Type B pancreatic cell (in vitro differentiated cells): ENCODE measurements at places on chromosomes 7 and 10. TPM values are rescaled to one million over a fixed set of nuclear protein-coding genes. Genes with fewer than 3 reads are reported as not detected.

DPYSL4 gene
- 11.7 and 61.9 TPM in 2 replicates for total RNA-seq

ANXA8L1 gene
- 0.97 and 3.9 TPM in 2 replicates for total RNA-seq

MALRD1 gene
- 1.4 and 1.8 TPM in 2 replicates for total RNA-seq

GSAP gene
- total RNA-seq = 5.0 and 6.1 TPM in 2 replicates

VSTM4 gene
- total RNA-seq = 0.12 and 2.6 TPM in 2 replicates

DOCK1 gene
- total RNA-seq = 61.6 and 67.4 TPM in 2 replicates

CLCN1 gene
- 0.12 and 0.22 TPM in 2 replicates for total RNA-seq

DNA sequence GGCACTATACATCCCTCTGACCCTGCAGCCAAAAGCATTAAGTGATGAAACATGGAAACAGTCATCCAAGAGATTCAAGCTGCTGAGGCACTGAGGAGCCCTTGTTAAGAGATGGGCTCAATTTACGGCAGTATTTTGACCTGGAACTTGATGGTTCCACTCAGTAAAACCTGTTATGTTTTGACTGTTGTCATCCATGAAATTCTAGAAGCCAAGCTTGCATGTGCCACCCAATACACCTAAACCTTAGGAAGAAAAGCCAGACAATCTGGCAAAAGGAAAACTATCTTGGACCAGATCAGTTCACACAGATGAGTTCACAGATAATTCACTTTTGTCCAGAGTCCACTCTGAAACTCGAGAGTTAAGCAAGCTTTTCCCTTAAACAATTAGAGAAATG, 53.2 kb downstream of the ICA1 start:
- DNase-seq = no peak
- H3K27ac ChIP-seq = no peak overlapping the region
- H3K4me3 ChIP-seq = no peak overlapping the region
- H3K36me3 ChIP-seq = peaks cover 6% of the 10 kb centered on the region
- H3K4me1 ChIP-seq = peaks cover 48% of the 10 kb centered on the region

DNA sequence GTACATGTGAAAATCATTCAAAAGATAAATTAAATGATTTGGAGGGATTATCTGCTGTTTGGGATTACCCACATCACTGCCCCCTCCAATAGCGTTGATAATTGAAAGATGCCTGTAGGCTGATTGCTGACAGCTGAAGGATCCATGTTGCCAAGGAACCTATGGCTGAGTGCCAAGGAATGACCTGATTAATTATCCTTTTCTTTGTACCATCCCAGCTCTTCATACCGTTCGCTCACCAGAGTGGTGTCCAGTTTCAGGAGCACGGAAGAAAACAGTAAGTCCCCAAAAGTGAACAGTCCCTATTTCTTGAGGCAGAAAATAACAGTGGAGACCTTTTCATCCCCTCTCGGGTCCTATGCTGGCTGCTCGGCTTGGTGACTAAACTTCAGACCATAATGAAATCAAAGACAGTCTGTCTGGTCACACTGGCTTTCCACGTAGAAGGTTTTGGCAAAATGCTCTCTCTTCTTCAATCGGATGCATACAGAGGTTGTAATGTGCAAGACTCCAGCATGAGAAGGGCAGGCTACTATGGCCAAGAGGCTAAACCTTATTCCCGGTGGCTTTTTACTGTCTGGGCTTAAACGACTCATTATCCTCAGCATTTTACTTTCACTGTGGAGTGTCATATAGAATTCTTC, 108.8 kb downstream of the SPAG6 start:
- no peaks in the 10 kb centered on the region for H3K36me3 ChIP-seq
- H3K4me1 ChIP-seq = peaks cover 24% of the 10 kb centered on the region
- no peak overlapping the region for H3K27ac ChIP-seq
- H3K4me3 ChIP-seq = peak overlapping the region; percentile 17

GRCh38 chr10:132657748-132658147, 120.2 kb downstream of the INPP5A start:
- H3K4me3 ChIP-seq = no peak overlapping the region
- peaks cover 4% of the 10 kb centered on the region for H3K4me1 ChIP-seq
- H3K36me3 ChIP-seq = peaks cover 9% of the 10 kb centered on the region
- H3K27me3 ChIP-seq = peaks cover 7% of the 10 kb centered on the region
- H3K27ac ChIP-seq = no peak overlapping the region

DNA sequence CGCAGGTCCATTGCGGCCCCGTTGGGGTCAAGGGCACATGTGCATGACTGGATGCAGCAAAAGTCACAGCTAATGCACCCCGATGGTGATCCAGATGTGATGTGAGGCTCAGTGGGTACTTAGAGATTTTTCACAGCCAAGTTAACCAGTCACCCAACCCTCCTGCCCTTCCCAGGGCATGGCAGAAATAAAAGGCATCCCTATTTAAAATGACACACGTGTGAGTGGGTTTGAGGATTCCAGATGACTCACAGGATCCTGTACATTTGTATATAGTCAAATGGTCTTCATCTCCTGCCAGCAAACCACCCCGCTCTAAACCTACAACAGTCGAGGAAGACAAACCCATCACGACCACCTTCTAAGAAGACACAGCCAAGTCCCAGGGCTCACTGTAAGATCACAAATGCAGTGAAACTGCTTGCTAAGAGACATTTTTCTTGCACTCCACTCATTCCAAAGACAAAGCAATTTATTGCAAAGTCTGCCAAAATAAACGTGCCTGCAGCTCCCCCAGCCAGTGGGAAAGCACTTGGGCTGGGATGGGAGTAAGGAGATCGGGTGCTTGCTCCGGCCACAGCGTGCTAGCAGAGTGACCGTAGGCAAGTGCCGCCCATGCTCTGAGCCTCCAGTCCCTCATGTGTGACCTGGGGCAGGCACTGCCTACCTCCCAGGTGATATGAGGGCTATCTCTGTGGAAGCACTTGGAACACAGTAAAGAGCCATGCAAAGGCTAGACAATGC, 86.6 kb upstream of the MACROH2A2 start:
- H3K27me3 ChIP-seq = peaks cover 23% of the 10 kb centered on the region
- H3K4me1 ChIP-seq = peaks cover 17% of the 10 kb centered on the region
- H3K27ac ChIP-seq = no peak overlapping the region
- no peak overlapping the region for H3K4me3 ChIP-seq
- no peaks in the 10 kb centered on the region for H3K36me3 ChIP-seq

DNA sequence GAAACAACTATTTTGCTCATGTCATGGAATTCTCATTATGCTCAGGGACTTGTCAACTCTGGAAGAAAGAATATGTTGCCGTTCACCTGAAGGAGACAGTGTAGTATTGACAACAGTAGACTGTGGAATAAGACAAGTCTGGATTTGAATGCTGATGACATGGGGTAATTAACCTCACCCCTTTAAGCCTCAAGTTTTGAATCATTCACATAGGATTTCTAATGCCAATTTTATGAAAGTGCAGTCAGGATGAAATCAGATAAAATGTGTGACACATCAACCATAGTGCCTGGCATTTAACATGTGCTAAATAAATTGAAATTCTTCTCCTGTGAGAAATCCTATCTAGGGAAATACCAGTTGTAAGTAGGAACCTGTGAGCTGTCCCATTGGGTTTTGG, 305.8 kb downstream of the KIF20B start:
- no peak for DNase-seq
- H3K27me3 ChIP-seq = peaks cover 4% of the 10 kb centered on the region
- no peak overlapping the region for H3K27ac ChIP-seq
- no peak overlapping the region for H3K4me3 ChIP-seq
- no peaks in the 10 kb centered on the region for H3K36me3 ChIP-seq

DNA sequence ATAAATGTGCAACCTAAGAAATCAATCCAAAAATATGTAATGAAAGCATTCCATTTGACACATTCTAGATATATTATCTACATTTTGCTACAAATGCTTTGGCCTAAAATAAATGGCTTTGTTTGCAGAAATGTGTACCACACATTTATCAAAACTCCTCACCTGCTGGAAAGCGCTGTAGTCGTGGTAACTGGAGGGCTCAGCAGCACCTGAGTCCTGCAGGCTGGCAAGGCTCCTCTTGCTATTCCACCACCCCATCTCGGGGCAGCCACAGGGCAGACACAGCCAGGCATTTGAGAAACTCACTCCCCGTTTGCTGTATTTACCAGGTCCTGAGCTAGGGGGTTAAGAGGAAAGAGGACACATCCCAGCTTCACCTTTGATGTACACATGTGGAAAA, 68.1 kb upstream of the TOMM7 start:
- no peaks in the 10 kb centered on the region for H3K4me1 ChIP-seq
- no peak overlapping the region for H3K4me3 ChIP-seq
- no peak overlapping the region for H3K27ac ChIP-seq
- H3K27me3 ChIP-seq = no peaks in the 10 kb centered on the region

- DNase-seq = no peak
- H3K36me3 ChIP-seq = peaks cover 3% of the 10 kb centered on the region
- H3K4me1 ChIP-seq = peaks cover 8% of the 10 kb centered on the region
- H3K27me3 ChIP-seq = no peaks in the 10 kb centered on the region
- H3K27ac ChIP-seq = no peak overlapping the region
- H3K4me3 ChIP-seq = no peak overlapping the region
Observed at GRCh38 chr7:28815928-28816373, 142.2 kb downstream of the TRIL start.

- H3K4me1 ChIP-seq = peaks cover 5% of the 10 kb centered on the region
- no peak overlapping the region for H3K4me3 ChIP-seq
- no peaks in the 10 kb centered on the region for H3K36me3 ChIP-seq
- DNase-seq = no peak
- H3K27ac ChIP-seq = no peak overlapping the region
Observed at GRCh38 chr10:45183174-45183573, 132.2 kb downstream of the OR13A1 start.

GRCh38 chr10:49289480-49289879, 9.5 kb upstream of the C10orf71 start:
- H3K4me1 ChIP-seq = no peaks in the 10 kb centered on the region
- DNase-seq = no peak
- no peak overlapping the region for H3K27ac ChIP-seq
- H3K36me3 ChIP-seq = no peaks in the 10 kb centered on the region

DNA sequence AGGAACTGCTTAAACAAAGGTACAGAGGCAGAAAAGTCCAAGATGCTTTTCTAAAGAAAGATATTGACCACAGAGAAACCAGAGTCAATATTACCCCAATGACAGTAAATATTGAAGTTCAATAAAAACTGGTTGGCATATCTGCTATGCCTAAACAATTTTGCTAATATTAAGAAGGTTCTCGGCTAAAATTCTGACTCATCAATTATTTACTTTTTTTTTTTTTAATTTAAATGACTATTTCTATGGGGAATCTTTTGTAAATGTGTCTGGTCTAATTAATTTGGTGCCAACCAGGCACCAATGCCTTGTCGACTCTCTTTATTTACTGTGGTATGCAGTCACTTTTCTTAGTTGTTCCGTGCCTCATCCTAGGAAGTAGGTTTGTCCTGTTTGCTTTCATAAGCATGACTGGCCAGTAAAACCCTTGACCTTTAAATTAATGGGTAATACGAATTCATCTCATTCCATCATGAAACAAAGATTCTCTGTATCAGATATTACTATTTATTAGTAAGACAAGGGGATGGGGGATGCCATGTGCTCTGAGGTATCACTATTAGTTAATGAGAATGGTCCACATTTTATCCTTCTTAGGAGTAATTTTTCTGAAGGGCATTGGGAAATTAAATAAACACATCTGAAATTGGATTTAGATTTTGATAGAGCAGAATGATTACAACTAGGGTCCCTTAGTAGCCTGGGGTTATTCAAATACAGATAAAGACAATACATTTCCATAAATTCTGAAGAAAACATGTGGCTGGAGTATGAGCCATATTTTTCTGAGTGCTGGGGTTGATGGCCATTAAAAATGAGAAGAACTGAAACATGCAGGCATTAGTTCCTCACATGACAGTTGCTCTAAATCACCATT, 154.4 kb downstream of the VTI1A start:
- no peaks in the 10 kb centered on the region for H3K27me3 ChIP-seq
- H3K36me3 ChIP-seq = no peaks in the 10 kb centered on the region
- DNase-seq = no peak
- no peak overlapping the region for H3K4me3 ChIP-seq

DNA sequence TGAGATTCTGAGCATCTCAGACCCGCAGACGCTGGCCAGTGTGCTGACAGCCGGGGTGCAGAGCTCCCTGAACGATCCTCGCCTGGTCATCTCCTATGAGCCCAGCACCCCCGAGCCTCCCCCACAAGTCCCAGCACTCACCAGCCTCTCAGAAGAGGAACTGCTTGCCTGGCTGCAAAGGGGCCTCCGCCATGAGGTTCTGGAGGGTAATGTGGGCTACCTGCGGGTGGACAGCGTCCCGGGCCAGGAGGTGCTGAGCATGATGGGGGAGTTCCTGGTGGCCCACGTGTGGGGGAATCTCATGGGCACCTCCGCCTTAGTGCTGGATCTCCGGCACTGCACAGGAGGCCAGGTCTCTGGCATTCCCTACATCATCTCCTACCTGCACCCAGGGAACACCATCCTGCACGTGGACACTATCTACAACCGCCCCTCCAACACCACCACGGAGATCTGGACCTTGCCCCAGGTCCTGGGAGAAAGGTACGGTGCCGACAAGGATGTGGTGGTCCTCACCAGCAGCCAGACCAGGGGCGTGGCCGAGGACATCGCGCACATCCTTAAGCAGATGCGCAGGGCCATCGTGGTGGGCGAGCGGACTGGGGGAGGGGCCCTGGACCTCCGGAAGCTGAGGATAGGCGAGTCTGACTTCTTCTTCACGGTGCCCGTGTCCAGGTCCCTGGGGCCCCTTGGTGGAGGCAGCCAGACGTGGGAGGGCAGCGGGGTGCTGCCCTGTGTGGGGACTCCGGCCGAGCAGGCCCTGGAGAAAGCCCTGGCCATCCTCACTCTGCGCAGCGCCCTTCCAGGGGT, 703 bp downstream of the RBP3 start:
- no peak overlapping the region for H3K27ac ChIP-seq
- DNase-seq = no peak
- H3K4me3 ChIP-seq = no peak overlapping the region
- H3K4me1 ChIP-seq = no peaks in the 10 kb centered on the region

DNA sequence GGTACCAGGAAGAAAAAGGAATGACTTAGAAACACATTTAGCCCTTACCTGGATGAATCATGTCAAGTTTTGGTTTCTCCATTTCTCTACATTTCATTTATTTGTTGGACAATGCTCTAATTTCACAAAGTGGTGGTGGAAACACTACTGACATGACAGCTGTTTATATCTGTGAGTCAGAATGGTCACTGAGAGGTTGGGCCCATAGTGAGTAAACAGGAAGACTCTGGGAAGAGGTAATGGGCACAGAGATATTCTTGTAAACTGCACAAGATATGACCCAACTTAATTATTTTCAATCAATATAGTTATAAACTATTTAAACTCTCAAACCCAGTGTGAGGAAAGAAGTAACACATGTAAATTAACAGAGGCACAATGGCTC, 176.3 kb upstream of the MEOX2 start:
- no peak for DNase-seq
- no peak overlapping the region for H3K27ac ChIP-seq
- no peaks in the 10 kb centered on the region for H3K36me3 ChIP-seq
- no peaks in the 10 kb centered on the region for H3K27me3 ChIP-seq

DNA sequence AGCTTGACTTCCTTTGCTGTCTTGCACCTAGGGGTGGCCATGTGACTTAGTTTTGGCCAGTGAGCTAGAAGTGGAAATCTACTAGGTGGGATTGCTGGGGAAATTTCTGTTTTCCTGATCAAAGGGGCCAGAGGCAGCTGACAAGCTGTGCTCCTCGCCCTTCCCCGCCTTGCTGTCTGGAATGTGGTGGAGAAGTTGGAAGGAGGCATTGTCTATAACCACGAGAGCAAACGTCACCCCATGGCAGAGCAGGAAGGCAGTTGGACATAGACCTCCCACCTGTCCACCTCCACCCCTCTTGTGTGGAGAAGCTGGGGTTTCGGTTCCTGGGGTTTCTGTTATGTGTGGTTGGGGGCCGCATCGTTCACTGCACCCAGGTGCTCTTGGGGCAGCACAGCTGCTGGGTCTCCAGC, 7.3 kb downstream of the SFRP5 start:
- DNase-seq = no peak
- peaks cover 7% of the 10 kb centered on the region for H3K4me1 ChIP-seq
- peak overlapping the region; percentile 33 for H3K27ac ChIP-seq
- H3K4me3 ChIP-seq = no peak overlapping the region
- H3K27me3 ChIP-seq = peaks cover 23% of the 10 kb centered on the region
- peaks cover 13% of the 10 kb centered on the region for H3K36me3 ChIP-seq
